ENCODE measurements at places on chromosomes 7 and 10.

DNA sequence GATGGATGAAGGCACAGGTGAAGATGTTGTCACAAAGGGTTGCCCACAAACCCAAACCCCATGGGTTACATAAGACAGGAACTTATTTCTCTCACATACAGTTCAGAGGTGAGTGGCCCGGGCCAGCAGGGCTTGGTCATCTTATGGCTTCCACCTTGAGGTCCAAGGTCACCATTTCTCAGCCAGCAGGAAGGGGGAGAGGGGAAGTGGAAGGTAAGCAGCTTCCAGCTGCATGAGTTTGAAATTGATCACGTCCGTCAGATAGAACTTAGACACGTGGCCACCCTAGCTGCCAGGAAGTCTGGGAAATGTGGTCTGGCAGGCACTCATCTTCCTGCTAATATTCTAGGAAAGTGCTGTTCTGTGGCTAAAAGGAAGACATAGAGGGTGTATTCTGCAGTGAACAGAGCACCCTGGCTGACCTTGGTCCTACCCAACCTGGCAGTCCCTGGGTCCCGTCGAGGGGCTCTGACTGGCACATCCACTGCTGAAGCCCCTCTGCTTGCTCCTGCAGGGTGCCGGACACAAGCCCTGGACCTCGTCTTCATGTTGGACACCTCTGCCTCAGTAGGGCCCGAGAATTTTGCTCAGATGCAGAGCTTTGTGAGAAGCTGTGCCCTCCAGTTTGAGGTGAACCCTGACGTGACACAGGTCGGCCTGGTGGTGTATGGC, 49.5 kb downstream of the VWA2 start:
- DNase-seq: no peak

DNA sequence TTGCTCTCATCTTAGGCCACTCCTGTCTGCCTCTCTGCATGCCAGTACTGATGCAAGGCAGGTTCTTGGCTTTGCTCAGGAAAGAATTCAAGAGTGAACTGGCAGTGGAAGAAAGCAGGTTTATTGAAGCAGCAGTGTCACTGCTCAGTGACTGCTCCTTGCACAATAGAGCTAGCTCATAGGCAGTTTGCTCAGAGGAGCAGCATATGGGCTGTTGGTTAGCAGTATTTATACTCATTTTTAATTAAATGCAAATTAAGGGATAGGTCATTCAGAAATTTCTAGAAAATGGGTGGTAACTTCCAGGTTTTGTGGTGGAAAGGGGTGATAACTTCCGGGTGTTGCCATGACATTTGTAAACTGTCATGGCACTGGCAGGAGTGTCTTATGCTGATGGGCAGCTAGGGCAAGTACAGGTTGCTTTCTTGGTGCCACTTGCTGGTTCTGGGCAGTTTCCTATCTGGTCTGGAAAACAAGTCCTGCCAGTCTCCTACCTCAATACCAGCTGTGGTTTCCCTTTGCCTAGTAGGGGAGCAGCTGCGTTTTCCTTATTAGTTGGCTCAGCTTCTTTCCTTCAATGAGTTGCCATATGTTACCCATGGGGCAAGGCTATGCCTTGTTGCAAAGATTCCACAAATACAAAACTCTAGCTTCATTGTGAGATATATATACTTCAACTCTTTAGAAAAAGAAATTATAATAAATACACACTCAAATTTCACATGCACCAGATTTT, 64.8 kb upstream of the CALD1 start:
- no peak for DNase-seq

GRCh38 chr10:103449208-103450144, 2.7 kb downstream of the CALHM2 start:
- DNase-seq: no peak

GRCh38 chr10:24737001-24737400, 13.3 kb upstream of the ARHGAP21 start:
- peak; percentile 52 for DNase-seq

DNA sequence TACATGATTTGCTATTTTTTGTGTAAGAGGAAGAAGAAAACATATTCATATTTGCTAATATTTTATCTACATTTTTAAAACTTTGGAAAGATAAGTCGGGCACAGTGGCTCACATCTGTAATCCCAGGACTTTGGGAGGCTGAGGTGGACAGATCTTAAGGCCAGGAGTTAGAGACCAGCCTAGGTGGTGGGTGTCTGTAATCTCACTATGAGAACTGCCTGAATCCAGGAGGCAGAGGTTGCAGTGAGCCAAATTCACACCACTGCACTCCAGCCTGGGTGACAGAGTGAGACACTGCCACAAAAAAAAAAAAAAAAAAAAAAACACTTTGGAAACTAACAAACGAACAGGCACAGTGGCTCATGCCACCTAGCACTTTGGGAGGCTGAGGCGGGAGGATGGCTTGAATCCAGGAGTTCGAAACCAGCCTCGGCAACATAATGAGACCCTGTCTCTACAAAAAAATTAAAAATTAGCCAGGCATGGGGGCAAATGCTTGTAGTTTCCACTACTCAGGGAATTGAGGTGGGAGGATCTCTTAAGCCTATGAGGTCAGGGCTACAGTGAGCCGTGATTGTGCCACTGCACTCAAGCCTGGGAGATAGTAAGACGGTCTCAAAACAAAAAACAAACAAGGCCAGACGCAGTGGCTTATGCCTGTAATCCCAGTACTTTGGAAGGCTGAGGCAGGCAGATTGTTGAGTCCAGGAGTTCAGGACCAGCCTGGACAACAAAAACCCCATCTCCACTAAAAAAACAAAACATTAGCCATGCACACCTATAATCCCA, 25.6 kb downstream of the HERC4 start:
- no peak for DNase-seq

- DNase-seq: no peak
Observed at GRCh38 chr7:114104035-114104434, 185.2 kb upstream of the PPP1R3A start.

DNA sequence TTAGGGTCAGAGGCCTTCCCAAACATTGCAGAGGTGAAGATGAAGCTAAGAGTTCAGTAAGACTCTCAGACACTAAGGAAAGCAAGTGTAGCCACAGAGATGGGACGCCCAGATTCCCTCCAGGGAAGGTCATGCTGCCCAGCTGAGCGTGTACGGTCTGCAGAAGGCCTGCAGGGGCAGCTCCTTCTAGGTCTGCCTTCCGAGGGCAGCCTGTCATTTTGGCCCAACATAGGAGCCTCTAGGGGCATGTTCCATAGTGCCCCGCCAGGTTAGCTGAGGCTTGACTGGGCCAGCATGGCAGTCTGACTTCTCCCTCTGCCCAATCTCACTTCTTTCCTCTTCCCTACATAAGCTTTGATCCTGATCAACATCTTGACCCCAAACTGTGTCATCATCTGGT, 130.7 kb downstream of the PIP4K2A start:
- peak; percentile 27 for DNase-seq

DNA sequence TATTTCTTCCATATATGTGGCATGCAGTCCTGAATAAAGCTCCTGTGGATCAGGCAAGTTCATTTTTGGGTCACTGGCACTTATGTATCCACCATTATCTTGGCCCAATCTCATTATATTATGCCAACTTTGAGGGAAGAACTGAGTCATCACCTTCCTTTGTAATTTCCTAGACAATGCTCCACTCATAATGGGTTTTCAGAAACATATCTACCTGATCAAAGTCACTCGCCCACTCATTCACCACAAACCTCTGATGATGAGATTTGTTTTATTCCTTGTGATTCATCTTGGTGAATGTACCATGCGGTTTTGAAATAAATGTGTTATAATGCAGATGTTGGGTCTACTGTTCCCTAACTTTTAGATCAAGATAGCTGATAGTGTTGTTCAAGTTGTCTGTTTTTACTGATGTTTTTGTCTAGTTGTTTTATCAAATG, 525.8 kb downstream of the KIF20B start:
- DNase-seq: no peak

- DNase-seq: peak; percentile 26
Observed at GRCh38 chr7:149458235-149458634, 2.6 kb downstream of the ZNF777 start.

GRCh38 chr7:43756368-43757072, 2.0 kb upstream of the BLVRA start:
- DNase-seq: no peak

- DNase-seq: no peak
Observed at GRCh38 chr7:67653856-67654454, 657.3 kb downstream of the TYW1 start.

DNA sequence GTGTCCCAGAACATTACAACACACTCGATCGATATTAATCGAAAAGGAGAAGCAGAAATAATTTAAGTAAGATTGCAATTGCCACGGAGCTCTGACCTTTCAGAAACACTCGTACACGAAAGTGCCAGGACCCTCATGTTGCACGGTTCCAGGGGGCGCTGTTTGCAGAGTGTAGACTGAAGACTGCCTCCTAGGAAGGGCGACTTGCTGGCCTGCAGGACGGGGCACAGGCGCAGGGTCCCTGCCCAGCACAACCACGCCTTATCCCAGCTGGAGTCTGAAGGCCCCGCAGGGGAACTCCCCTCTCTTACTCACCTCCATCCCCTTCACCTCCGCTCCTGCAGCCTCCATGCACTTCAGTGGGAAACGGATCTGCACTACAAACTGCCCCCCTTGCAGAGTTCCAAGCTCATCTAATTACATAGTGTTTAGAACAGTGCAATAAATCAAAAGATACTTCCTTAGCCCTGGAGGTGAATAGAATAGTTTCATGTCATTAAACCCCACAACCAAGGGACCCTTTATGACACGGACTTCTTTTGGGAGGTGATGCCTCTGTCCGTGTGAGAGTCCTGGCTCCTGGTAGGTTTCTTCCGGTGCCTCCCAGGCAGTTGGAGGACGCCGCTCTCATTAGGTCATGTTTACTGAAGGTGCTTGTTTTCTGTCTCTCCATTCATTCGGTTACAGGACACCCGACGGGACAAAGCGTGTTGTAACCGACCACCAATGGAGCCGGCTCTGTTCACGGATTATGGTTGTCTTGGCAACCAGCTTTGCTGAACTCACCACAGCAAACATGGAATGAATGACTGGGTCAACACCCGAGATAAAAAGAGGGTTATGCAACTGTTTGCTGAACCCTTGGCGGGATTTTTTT, 262.2 kb downstream of the BAMBI start:
- peak; percentile 99 for DNase-seq

DNA sequence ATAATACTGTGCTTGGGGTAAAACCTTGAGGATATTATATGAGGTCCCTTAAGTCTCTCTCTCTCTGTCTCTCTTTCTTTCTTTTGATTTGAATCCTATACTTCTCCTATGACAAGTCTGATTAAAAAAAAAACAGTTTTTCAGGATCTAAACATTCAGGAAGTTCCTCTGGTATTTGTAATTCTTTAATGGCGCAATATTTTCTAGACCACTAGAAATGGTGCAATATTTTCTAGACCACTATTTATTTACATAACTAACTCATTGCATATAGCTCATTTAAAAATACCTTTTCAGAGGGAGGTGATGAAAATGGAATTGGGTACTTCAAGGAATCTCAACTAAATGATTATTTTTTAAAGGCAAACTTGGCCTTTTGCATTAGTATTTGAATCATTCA, 1235.3 kb downstream of the GATA3 start:
- DNase-seq: no peak

GRCh38 chr7:133386205-133386604, 133.3 kb downstream of the EXOC4 start:
- peak; percentile 95 for DNase-seq

DNA sequence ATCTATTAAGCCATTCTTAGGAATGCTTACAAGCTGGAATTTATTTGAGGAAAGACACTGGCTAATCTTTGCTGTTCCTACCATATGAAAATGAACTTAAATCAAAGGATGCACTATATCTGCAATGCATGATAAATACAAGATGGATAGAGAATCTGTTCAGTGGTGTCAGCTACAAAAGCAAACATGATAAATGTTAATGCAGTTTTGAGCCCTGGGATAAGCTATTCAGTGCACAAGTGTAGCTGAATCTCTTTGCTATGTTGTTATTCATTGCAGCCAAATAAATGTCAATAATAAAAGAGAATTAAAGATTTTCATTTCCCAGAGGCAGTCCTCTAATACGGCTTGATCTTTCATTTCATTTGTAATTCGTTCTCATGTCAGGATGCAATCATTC, 223.8 kb upstream of the KAT6B start:
- no peak for DNase-seq

DNA sequence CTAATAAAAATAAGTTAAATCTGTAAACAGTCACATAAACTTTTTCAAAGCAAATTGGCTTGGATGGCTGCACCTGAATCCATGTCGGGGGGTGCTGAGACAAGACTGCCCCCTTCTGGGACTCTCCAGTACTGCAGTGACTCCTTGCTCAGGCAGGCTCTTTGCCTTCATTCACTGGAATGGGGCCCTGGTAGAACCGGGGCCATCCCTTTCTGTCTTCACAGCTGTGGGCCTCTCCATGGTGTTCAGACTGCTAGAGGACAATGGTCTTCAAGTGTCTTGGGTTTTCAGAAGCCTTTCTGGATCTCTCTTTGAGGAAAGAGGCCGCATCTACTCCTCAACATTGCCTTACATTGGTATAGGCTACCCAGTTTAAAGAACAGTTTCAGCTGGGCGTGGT, 16.1 kb upstream of the IMPDH1 start:
- DNase-seq: peak; percentile 70

DNA sequence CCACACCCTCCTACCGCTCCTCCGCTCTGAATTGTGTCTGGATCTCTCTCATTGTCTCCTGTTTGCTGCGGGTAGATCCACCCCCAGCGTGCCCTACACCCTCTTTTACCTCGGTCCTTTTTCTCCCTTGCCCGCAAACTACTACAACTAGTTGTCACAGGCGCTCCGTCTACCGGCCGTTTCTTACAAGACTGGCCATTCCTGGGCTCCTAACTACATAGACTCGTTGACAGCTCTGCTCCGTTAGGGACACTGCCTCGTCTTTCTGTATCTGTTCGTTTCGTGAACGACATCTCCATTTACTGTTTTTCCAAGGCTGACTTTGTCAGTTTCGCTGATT, 786 bp downstream of the TAF3 start:
- peak; percentile 73 for DNase-seq

- no peak for DNase-seq
Observed at GRCh38 chr10:126673565-126673964, 3.1 kb upstream of the C10orf90 start.

- DNase-seq: no peak
Observed at GRCh38 chr7:79664884-79665676, 211.6 kb upstream of the MAGI2 start.

DNA sequence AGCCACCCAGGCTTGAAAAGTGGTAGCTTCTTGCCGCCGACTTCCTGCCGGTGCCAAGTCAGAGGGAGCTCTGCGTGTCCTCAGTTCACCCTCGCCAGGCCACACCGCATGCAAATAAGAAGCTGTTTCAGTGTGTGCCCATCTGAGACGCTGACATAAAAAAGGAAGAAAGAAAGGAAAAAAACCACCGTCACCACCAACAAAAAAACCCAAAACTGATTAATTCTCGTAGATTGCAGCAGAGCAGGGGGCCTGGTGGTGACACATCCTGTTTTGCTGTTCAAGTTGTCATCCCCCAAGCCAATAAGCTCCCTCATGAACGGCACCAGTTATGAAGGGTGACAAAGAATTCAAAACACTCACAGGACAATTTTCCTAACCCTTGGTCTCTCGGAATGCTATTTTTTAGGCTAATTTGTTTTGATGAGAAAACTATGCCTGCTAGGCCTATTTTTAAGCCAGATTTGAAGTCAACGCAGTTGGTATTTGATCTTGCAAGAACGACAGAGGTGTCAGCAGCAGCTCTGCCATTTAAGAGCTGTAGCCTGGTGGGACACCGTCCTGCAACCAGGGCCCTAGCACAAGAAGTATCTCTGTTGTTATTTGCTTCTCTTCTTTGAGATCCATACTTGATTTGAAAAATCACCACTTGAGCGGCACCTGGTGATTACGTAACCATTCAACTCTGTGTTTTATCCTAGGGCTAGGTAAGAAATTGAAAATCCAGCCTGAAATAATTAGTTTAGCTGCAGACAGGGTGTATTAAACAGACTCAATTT, 145.6 kb downstream of the PFKFB3 start:
- DNase-seq: peak; percentile 37
